Lower leg skin (tissue), 4 donors: ENCODE measurements at places on chromosomes 2 and 18.

GRCh38 chr2:216774620-216775019, 79.3 kb upstream of the IGFBP5 start:
- no peak for DNase-seq

DNA sequence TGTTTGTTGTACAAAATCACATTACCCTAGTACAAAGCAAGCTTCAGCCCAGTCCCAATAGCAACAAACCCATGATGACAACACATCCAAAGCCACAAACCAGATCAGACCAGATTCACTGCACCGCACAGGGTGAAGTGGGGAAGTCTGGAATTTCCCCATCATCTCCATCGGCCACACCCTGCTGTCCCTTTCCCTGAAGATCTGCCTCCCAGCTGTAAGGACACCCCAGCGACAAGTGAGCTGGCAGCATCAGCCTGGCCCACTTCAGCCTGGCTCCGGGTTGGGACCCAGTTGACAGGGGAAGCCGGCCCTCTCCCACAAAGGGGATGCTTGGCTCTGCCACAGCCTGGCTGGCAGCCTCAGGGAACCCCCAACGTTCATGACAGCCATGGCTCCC, 207.6 kb downstream of the MGAT5 start:
- no peak for DNase-seq

DNA sequence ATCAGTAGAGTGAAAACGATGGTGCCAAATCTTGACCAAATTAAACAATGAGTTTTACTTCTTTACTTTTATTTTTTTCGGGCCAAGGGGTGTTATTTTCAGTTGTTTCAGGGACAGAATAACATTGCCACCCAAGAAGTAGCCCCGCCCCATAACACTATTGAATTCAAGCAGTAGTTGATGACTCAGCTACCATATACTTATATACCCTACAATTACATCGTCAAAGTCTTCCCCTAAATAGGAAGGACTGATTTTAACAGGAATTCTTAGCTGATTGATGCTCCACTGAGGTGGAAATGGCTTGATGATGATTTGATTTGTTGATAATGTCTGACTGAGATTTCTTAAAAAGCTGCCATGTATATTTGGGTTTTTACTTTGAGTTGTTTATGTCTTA, 24.7 kb downstream of the LYPD6B start:
- no peak for DNase-seq

GRCh38 chr2:12099374-12099773, 352.9 kb downstream of the LPIN1 start:
- no peak for DNase-seq

GRCh38 chr2:178377046-178377445, 73.9 kb downstream of the PRKRA start:
- no peak for DNase-seq

DNA sequence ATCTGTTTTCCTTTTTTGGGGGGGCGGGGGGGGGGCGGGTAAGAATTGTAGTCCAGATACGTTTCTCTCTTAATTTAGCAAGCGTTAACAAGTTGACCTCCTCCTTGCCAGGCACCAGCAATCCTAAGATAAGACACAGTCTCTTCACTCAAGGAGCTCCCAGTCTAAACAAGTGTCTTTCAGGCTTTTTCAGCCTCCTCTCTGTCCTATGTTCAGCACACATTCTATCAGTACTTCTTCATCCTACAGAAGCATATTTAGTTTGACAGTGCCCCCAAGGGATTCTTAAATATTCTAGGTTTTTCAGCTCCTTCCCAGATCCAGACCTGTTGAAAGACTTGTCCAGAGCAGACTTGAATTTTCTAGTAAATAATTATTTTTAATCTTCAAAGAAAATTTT, 2.7 kb downstream of the PPP1CB start:
- no peak for DNase-seq

DNA sequence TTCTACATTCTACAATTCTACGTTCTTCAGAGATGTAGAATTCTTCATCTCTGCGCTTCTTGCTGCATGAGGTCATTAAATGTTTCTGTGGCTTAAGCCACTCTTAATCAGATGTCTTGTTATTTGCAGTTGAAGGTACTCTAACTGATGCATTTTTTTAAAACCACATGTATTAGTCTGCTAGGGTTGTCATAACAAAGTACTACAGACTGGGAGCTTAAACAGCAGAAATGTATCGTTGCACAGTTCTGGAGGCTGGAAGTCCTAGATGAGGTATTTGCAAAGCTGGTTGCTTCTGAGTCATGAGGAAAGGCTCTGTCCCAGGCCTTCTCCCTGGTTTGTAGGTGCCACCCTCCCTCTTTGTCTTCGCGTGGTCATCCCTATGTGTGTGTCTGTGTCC, 176.3 kb upstream of the GLI2 start:
- DNase-seq: no peak

DNA sequence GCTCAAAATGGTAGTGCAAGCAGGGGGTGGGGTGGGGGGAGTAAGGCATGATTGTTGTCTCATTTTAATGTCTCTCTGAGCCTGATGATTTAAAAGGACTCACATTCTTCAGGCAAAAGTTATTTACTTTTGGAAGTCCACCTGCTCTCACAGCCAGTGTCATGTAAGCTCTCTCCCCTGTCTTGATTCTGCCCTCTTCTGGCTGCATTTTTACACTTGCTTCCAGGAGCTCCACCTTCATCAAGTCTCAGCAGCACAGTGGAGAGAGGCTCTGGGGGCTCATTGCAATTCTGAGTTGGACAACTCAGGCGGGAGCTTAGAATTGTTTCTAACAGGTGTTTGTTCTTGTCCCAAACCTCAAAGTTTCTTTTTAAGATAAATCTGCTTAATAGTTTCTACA, 39.2 kb downstream of the GNAL start:
- no peak for DNase-seq

DNA sequence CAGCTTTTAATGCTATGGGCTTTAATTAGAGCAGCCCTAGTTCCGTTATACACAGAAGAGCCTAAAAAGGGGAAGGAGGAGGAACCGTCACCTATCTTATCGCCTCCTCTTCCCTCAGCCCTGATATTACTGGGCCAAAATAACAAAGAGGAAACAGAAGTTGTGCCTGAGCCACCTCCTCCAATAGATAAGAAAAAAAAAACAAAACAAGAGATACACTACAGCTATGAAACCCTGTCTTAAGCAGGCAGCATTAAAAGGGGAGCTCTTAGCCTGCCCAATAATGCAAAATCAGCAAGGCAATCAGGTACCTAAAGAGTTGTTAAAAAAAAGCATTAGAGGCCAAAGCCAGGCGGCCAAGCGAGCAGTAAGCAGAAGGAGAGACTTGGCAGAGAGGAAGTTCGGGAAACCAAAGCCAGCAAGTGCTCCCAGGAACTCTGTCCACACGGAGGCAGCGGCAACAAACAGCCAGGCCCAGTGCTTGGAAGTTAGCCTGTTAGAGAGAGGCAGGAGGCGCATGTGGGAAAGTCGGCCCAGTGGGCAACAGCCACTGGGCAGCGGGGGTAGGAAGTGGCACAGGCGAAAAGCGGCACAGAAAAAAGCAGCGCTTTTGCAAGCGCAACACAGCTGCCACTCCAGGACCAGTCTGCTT, 41.8 kb upstream of the PDK1 start:
- no peak for DNase-seq

DNA sequence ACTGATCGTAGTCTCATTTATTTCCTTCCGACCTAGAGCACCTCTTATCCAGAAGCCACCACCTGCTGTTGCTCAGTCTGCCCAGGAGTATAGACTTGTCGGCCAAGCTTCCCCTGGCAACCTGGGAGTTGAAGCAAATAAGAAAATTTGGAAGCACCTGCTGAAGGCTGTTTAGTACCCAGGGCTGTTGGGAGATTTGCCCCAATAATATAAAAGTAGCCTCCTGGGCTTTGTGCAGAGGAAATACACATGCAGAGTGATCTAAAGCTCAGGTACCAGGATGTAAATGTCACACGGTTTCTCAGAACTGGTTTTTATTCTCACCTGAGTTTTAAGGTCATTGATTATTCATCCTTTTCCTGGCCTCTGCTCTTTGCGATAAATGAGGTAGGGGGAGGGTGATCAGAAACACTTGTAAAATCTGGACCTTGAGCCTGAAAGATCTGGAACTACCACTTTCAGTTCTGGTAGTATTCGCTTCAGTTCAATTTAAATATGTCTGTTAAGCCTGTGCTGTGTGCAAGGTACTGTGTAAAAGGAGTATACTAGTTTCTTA, 789 bp upstream of the COX7A2L start:
- DNase-seq: no peak

- peak; percentile 46 for DNase-seq
These were observed 383.9 kb downstream of the ARHGAP15 start for GRCh38 chr2:143513081-143513480.

GRCh38 chr2:23788100-23788499, 138.8 kb downstream of the ATAD2B start:
- DNase-seq: no peak

DNA sequence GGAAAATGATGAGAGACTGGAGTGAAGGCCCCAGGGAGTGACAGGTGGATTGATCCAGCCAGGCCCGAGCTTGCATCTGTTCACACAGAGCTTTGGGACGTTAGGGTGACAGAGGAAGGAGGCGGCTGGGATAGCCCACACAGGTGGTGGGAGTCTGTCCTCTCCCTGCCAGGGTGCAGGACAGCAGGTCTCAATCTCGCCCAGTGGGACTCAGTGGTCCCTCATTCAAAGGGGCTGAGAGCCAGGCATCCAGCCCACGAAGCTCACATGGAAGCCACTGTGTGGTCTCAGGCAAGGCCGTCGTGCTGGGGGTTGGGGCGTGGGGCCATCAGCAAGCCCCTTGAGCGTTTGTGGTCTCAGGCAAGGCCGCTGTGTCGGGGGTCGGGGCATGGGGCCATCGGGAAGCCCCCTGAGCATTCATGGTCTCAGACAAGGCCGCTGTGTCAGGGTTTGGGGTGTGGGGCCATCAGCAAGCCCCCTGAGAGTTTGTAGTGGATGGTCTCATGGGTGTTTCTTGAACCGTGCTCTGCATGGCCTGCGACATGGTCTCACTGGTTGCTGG, 8.3 kb downstream of the KCNG2 start:
- no peak for DNase-seq

DNA sequence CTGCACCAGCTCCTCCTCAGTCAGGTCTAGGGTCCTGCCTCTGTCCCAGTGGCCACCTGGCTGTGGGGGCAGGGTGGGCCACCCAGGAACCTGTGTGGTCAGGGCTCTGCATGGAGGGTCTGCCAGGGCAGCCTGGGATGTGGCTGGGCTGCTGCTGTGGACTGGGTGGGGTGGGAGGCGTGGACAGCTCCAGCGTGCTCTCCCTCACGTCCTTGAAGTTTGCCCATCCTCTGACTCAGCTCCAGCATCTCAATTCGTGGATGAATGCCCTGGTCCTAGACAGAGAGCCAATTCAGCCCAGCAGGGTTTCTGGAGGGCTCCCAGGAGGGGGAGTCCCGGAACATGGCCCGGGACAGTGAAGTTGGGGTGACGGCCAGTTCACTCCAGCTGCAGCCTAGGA, 64.3 kb upstream of the EPAS1 start:
- DNase-seq: no peak

GRCh38 chr2:234116010-234116409, 65.5 kb downstream of the SPP2 start:
- DNase-seq: no peak

DNA sequence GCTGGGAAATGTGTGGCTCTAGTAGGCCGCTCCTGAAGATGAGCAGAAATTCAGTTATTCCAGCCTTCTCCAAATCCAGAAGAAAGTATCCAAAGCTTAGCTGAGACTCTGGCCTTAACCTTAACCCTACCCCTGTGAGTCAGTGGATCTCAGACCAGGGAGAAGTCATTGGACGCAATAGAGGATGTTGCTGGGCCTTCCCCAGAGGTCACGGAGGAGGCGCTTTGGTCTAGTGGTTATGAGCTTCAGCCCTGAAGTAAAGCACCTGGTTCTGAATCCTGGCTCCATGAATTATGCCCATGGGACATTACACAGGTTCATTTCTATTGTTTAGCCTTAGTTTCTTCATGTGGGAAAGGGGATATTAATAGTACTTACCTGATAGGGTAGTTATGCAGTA, 24.0 kb downstream of the PKDCC start:
- no peak for DNase-seq

GRCh38 chr2:235191978-235192377, 240.2 kb downstream of the SH3BP4 start:
- no peak for DNase-seq

DNA sequence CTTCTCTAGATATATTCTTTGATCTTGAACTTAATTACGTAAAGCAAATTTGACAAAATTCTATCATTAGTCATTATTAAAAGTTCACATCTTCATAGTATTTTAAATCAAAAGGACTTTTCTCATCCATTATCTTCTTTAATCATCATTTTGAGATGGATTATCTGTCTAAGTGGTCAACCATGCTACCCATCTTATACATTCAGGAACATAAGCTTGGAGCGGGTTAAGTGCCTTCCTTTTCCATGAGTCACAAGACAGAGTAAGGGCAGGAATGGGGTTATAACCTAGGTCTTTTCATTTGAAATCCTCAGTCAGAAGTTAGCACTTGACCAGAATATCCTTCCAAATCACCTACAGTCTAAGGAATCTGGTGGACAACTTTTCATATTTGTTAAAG, 297.1 kb downstream of the TCF4 start:
- DNase-seq: no peak
